ENCODE measurements at places on chromosomes 12 and 14.

DNA sequence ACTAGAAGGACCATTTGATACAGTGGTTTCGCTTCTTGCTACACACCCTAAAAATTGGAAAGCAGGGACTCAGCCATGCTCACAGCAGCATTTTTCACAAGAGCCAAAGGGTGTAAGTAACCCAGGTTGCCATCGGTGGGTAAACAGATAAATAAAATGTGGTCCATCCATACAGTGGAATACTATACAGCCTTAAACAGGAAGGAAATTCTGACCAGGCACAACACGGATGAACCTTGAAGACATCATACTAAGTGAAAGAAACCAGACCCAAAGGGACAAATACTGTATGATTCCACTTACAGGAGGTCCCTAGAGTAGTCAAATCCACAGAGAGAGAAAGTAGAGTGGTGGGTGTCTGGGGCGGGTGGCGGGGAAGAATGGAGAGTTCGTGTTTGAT lies 220.9 kb downstream of the PHETA1 start:
- no peak for DNase-seq

GRCh38 chr12:12977231-12977630 lies 22.8 kb downstream of the HEBP1 start:
- peak; percentile 0 for DNase-seq

GRCh38 chr14:54782751-54783659 lies 119.6 kb downstream of the GCH1 start:
- no peak for DNase-seq

DNA sequence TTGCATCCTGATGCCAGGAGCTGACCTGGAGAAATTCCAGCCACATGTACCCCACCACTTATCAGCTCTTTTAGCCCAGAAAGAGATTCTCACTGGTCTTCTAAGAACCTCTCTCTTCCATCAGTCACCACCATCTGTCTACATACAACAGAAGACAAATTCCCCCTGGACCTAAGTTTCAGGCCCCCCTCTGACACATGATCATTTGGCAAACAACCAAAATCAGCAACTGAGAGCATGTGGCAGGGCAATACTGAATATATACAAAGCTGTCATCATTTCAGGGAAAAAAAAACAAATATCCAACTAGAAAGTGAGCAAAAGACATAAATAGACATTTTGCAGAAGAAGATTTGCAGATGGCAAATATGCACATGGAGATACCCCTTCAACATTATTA lies 180.2 kb downstream of the FOXN3 start:
- peak; percentile 26 for DNase-seq

GRCh38 chr14:103250874-103251273 lies 83.2 kb upstream of the EIF5 start:
- no peak for DNase-seq

DNA sequence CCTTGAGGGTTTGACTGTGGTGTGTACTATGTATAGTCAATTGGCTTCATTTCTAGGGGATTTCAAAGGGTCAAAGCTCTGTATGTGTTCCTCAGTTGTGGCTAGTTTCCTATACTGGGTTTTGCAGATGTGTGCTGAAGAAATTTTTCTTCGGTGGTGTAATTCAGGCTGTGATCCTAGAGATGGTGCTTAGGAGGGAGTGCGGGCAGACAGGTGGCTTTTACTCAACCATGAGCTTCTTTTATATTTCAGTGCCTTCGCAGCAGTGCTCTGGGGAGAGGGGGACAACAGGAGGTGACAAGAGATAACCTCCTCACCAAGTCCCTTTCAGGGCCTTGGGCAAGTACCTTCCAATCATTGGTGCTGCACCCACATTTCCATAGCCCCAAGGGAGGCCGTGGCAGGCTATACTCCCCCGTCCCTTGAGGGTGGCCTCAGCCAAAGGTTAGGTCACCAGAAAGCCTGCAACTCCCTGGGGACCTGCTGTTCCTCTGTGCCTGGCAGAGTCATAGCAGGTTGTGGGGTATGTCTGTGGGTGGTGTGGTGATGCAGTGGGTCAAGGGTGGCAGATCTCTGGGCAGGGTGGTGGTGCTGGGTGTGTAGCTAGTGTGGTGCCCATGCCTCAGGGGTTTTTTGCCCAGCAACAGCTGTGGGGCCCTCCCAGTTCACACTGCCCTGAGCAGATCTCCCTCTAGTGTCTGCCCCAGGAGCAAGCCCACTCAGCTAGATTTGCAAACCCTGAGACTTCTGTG lies 37.0 kb upstream of the TMX1 start:
- DNase-seq, result no peak

- peak; percentile 15 for DNase-seq
These were observed 4.5 kb upstream of the GOLGA5 start for GRCh38 chr14:92789457-92790089.

- peak; percentile 83 for DNase-seq
These were observed 17.4 kb downstream of the RPS6KL1 start for GRCh38 chr14:74905595-74906142.

- no peak for DNase-seq
These were observed 5.8 kb downstream of the JDP2 start for GRCh38 chr14:75433631-75434071.

GRCh38 chr14:78633752-78634151 lies 463.6 kb downstream of the NRXN3 start:
- no peak for DNase-seq

DNA sequence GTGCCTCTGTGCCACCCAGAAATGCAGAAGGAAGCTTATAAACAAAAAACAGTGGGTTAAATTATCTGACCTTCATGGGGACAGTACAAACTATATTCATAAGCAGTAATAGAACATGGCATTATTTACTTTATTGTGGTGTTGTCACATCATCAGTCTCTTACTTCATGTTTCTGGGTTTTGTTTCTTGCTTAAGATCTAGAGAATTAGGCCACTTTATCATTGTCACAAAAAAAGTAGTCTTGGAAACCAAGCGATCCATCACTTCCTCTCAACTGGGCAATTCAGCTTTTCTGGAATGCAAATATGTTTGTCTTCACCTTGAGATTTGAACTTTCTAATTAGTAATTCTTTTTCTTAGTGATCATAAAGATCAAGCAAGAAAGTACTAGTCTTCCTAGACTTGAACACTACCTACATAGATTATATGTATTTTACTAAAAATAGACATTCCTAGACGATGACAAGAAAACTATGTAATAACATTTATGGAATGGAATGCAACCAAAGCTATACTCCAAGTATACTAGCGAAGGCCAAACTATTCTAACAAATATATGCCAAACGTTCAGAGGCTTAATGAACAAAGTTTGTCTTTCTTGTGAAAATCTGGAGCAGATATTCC lies 363.4 kb downstream of the DAD1 start:
- no peak for DNase-seq

DNA sequence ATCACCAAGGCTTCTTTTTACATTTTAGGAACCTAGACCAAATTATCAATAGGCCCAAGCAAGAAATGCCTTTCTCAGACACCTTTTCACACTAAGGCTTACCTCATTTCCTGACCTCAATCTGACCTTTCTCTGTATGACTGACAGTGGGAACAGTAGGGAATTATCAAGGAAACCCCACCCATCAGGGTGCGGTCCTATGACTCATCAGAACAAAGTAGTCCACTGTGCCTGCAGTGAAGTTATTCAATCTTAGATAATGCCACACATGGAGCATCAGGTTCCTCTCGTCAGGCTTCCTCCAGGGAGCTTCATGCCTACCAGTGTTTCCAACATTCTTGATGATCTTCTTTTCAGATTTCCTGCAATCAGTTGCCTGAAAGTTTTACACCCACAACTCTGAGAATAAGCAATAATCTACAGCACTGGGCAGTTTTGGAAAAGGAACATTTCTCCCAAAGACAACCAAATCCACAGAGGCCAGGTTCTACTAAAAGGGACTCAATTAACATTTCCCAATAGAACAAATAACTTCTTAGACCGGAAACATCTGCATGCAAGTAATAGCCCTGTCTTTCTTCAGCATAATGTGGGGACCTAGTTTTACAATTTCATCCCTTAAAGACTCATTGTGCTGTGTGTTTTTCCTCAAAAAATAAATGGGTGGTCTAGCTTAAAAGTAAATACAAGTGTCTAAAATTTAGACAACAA lies 35.9 kb upstream of the TMTC2 start:
- peak; percentile 7 for DNase-seq

- DNase-seq, result no peak
These were observed 4.2 kb downstream of the SCNN1A start for GRCh38 chr12:6370994-6371754.

DNA sequence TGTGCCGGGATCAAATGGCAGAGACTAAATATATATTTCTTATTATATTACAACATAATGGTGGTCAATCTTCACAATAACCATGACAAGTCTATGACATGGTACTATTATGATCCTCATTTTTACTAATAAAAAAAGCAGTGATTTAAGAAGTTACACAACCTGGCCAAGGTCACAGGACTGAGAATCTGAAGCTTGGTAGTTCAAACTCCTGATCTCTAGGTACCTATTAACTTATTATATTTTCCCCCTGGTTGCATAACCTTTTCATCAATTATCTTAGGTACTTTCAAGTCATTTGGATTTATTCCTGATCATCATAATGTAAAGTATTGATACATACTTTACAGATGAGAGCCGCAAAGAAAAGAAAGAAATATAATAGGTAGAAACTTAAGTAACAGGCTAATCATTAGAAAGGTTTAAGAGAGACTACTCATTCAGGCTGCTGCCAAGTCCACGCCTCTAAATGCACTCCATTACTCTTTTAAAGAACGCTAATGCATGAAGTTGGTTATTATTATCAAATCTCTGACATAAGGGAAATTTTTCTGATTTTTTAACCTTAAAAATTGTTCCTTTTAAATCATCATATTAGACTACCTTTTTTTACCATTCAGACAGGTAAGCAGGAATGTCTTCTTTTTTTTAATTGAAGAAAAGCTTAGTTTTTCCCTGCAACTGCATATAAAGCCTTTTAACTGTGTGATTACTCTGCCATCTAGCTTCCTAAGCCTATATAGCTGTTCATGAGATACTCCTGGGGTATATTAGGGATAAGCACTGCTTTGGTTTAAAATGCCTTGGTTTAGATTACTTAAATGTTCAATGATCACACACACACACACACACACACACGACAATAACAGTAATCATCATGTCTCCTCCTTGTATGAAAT lies 35.6 kb downstream of the RPS29 start:
- no peak for DNase-seq

DNA sequence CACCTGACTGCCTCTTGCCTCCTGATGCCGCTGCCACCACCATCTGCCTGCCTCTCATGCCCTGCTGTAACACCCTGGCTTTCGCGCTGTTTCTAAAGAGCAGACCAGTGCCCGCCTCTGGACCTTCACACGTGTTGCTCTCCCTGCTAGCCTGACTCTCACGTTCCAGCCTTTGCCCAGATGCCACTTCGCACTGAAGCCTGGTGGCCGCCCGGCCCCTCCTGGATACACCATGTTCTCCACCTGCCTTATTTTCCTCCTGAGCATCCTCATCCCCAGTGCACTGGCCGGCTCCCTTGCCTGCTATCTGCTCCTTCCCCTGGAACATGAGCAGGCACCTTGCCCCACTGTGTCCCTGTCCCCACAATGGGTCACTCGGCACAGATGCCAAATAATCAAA lies 146.5 kb downstream of the PIWIL1 start:
- no peak for DNase-seq

DNA sequence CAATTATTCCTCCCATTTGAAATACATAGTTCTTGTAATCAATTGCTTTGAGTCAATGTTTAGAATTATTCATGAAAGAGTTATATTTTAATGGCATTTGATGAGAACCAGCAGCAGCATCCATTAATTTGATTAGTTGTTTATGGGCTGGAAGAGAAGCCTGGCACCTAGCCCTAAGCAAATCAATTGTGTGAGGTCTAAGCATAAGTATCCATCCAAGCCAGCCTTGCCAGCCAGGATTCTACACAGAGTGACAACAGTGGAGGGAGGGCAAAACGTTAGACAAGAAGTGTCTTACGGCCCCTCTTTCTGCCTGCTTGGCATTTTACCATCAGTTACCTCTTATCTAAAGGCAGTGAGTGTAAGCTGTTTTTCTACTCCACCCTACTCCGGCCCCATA lies 478.5 kb downstream of the NELL2 start:
- no peak for DNase-seq

DNA sequence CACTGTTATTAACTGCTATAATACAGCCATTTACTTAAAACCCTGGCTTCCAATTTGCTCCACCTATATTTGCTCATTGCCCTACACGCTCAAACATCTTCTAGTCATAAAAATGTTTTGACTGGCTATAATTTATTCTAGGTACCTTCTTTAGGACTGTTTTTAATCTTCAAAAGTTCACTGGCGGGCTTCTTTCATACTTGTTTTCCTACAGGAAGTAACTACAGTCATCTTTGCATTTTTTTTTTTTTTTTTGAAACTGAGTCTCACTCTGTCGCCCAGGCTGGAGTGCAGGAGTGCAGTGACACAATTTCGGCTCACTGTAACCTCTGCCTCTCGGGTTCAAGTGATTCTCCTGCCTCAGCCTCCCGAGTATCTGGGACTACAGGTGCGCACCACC lies 32.5 kb downstream of the MPHOSPH9 start:
- DNase-seq, result no peak

- no peak for DNase-seq
These were observed at the start of gene CLEC1A for GRCh38 chr12:10098791-10099190. TSS of gene CLEC1A (minus strand) at chr12:10098985. CDS start at chr12:10098922, 63 bp downstream.

DNA sequence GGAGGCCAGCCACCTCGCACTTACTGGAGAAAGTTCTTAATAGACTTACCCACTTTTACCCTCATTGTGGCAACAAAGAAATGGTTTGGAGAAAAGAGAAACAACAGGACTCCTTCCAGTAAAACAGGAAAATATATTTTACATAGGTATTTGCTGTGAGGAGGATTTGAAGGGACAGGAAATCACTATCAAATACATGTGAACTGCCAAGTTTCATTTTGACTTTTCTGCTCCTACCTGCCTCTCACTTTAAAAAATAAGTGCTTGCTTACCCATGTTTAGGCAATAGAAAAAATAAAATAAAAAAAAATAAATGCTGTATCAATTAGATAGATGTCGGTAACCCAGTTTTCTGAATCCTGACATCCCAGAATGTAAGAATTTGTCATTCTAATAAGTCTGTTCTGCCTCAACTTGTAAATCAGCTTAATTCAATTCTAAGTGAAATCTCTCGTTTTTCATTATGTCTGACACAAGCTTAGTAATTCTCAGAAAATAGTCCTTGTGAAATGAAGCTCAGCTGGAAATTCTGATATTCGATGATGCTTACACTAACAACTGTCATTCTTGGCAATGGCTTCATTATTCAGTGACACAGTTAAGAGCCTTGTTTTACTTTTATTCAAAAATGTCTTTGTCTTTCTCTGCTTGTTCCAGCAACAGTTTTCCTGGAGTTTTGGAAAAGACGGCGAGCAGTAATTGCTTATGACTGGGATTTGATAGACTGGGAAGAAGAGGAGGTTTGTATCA lies 131.3 kb downstream of the SLC5A8 start:
- DNase-seq, result no peak

- DNase-seq, result no peak
These were observed 320.5 kb downstream of the CACNA1C start for GRCh38 chr12:2373307-2373706.

DNA sequence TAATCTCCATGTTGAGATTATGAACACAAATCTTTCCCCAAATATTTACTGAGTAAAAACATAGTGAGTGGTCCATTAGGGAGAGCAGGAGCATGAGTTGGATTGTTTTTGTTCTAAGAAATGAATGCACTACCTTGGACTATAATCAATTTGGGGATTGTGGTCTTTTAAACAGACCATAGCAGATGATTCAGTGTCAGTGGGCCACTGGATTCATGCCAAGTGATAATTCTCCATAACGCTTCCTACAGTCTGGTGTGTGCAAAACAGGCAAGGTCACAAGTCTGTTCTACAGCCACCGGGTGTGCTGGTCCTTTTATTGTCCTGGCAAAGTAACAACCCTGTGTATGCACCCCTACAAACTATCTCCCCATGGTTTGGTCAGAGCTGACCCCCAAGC lies 266.3 kb downstream of the APAF1 start:
- DNase-seq, result no peak
